ENCODE measurements at places on chromosomes 16 and 17. TPM values are rescaled to one million over a fixed set of nuclear protein-coding genes. Genes with fewer than 3 reads are reported as not detected.

Gene TPPP3
- total RNA-seq = 11.2 TPM

DNA sequence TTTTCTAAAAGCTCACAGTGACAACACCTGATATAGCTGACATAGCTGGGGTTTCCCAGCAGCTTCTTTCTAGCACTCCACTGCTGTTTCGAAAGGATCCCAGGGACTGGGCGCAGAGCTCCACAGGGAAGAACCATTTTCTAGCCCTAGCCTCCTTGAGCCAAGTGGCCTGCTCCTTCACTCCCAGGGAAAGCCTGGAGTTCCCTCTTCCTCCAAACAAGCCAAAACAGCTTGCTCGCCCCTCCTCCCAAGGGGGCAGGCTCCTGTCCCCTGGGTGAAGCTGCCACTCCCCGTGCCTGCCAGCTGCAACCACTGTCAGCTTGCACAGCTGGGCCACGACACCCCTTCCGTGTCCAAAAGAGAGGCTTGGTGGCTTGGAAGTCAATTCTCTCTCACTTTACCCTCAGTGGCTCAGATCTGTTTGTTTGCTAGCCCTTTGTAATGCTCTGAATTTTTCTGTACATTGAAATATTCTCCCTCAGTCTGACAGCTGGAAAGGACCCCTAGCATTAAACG lies 59.8 kb downstream of the CYTH1 start:
- no peak overlapping the region for H3K4me3 ChIP-seq
- H3K27me3 ChIP-seq = no peaks in the 10 kb centered on the region
- DNase-seq = no peak
- no peak overlapping the region for H3K27ac ChIP-seq

DNA sequence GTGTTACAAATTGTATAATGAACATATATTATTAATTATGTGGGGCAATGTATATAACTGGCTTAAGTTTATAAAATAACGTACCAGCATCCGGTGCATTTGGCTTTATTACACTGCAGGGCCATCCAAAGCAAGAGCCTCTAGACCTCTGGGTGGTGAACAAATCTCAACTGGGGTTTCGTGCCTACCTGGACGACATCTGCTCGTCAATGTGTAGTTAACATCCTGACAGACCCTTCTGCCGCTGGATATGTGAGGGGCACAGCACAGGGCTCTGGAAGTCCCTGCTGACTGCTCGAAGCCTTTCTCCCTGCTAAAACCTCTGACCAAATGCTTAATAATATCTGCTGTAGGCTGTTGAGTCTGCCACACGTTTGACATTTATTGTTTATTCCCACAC lies 2.3 kb downstream of the TMEM186 start:
- H3K27ac ChIP-seq = no peak overlapping the region
- no peaks in the 10 kb centered on the region for H3K36me3 ChIP-seq
- peaks cover 35% of the 10 kb centered on the region for H3K4me1 ChIP-seq
- no peak overlapping the region for H3K4me3 ChIP-seq
- DNase-seq = no peak

- H3K4me3 ChIP-seq = no peak overlapping the region
- H3K27me3 ChIP-seq = no peaks in the 10 kb centered on the region
- no peaks in the 10 kb centered on the region for H3K4me1 ChIP-seq
- H3K27ac ChIP-seq = no peak overlapping the region
Observed at GRCh38 chr17:14080847-14081251, 11.5 kb downstream of the COX10 start.

GRCh38 chr16:31213877-31214707 lies at the start of gene TRIM72:
TRIM72 (plus strand) TSS chr16:31214119; CDS start chr16:31214739, 620 bp downstream.
- no peaks in the 10 kb centered on the region for H3K36me3 ChIP-seq
- H3K27ac ChIP-seq = no peak within 1 kb of the TSS
- peak within 1 kb of the TSS; percentile 18 for H3K4me3 ChIP-seq
- DNase-seq = no peak
- H3K27me3 ChIP-seq = no peaks in the 10 kb centered on the region

Gene MVP
- total RNA-seq = 139 TPM

Gene WFIKKN2
- total RNA-seq = 0.66 TPM

Gene GPR179
- under 0.01 TPM for total RNA-seq

DNA sequence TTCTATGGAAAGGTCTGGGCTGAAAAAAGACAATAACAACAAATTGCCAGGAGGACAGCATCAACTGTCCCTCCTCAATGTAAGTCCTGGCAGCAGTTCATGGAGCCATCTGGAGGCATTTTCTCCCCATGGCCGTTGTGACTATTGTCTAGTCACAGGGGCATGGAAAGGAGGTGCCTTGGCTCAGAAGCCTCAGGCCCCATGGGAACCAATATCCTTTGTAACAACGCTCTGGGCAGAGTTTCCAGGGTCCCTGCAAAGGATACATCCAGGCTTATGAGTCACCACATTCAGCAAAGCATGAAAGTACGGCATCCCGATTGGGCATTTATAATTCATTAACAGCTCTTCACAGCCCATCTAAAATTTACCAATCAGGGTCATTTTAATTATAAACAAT lies 85.2 kb downstream of the GLG1 start:
- no peaks in the 10 kb centered on the region for H3K27me3 ChIP-seq
- H3K4me1 ChIP-seq = no peaks in the 10 kb centered on the region
- H3K27ac ChIP-seq = no peak overlapping the region
- no peak for DNase-seq
- H3K36me3 ChIP-seq = no peaks in the 10 kb centered on the region

DNA sequence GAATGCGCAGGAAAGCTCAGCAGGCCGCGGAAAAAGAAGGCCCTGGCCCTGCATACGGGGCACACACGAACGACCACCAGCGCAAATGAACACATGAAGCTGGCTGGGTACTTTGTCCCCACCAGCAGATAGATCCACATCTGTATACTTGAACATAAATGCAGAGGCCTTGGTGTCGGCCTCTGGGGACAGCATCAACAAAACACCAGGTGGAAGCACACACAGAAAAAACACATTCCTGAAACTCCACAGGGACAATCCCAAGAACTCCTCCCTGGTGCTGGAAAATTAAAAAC lies 606 bp upstream of the ZBTB4 start:
- no peaks in the 10 kb centered on the region for H3K36me3 ChIP-seq
- H3K4me1 ChIP-seq = peaks cover 51% of the 10 kb centered on the region
- peak overlapping the region; percentile 2 for H3K4me3 ChIP-seq
- DNase-seq = no peak
- H3K27me3 ChIP-seq = no peaks in the 10 kb centered on the region

DNA sequence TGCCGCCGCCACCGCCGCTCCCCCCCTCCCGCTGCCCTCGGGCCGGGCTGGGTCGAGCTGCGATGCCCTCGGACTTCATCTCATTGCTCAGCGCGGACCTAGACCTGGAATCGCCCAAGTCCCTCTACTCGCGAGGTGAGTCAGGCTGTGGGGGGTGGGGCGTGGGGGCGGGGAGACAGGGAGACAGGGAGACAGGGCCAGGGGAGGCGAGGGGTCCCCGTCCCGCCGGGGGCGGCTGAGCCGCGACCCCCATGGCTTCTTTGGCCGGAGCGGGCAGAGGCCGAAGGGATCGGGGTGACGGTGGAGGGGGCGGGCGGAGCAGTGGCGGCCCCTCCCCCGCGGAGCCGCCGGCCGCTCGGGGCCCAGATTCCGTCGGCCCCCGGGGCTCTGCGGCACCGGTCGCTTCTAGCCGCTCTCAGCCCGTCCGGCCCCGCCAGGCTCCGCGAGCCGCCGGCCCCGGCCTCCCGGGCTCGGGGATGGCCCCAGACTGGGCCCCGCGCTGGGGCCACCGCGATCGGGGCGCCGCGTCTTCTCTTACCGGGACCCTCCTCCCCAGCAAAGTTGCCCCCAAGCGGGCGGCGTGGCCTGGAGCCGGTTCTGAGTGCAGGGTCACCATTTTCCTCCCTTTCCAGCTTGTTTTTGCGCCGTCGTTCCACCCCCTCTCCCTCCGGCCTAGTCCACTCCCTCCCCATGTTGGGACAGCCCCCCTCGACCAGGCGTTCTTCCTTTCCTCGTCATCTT lies 644 bp downstream of the NFAT5 start:
- peak overlapping the region; percentile 99 for H3K4me3 ChIP-seq
- peaks cover 38% of the 10 kb centered on the region for H3K4me1 ChIP-seq
- peak; percentile 60 for DNase-seq
- H3K36me3 ChIP-seq = no peaks in the 10 kb centered on the region

DNA sequence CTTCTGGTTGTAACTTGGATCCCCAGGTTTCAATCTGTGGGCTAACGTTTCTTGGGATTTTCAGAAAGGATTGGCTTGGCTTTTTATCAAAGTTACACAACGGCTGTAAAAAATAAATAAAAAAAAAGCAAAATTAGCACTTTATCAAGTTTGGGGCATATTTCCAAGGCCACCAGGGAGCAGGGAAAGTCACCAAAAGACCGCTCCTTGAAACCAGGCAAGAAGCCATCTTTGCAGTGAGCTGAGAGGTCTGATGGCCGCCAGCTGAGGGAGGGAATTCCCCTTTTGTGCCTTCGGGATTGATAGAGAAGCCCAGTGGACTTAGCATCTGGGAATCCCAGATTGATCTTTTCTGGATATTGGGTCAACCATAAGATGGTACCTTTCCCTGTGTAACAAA lies 192.2 kb downstream of the WWOX start:
- H3K36me3 ChIP-seq = no peaks in the 10 kb centered on the region
- H3K4me3 ChIP-seq = no peak overlapping the region
- peaks cover 17% of the 10 kb centered on the region for H3K4me1 ChIP-seq
- no peak overlapping the region for H3K27ac ChIP-seq
- DNase-seq = no peak

- H3K27me3 ChIP-seq = no peaks in the 10 kb centered on the region
- H3K36me3 ChIP-seq = no peaks in the 10 kb centered on the region
- DNase-seq = no peak
Observed at GRCh38 chr16:13780406-13781168, 139.4 kb upstream of the ERCC4 start.

Gene PRKCA
- total RNA-seq = 6.6 TPM

Gene PPP1R1B
- total RNA-seq = 38.4 TPM

DNA sequence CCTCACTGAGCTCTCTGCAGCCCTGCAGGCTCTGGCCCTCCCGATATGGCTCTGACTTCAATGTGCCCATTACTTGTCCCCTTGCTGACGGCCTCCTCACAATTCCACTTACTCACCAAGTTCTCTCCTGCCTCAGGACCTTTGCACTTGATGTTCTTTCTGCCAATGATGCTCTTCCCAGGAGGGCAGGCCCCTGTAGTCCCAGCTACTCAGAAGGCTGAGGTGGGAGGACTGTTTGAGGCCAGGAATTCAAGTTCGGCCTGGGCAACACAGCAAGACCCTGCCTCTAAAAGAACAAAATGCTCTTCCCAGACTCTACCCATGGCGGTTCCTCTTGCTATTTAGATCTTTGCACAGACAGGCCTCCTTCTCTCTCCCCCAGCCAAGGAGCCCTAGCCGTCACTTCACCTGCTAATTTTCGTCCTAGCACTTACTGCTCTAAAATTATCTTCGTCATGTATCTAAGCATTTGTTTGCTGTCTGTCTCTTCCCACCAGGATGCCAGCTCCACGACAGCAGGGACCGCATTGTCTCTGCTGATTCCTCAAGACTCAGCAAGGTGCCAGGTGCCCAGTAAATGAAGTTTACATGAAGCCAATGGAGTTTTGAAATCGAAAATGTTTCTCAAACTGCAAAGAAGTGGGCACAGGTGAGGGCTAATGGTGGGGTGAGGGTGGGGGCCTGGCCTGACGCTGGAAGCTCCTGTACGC lies 626 bp upstream of the RAI1 start:
- H3K4me3 ChIP-seq = no peak overlapping the region
- H3K4me1 ChIP-seq = peaks cover 30% of the 10 kb centered on the region
- peak overlapping the region; percentile 97 for H3K27ac ChIP-seq

DNA sequence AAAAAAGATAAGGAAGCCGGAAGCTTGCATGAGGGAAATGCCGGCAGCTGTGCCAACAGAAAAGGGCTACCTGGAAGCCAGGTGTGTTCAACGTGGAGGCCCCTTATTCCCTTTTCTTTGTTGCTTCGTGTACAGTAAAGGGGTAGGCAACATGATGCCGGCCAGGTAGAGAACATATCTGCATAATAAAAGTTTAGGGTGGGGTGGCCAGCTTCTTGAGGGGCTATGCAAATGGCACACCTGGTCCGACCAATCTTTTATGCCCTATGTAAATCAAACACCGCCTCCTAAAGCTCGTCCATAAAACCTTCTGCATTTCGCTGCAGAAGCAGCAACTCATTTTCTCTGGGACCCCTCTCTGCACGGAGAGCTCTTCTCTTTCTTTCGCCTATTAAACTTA lies 911.6 kb downstream of the KCNJ2 start:
- no peak overlapping the region for H3K4me3 ChIP-seq
- no peaks in the 10 kb centered on the region for H3K36me3 ChIP-seq
- DNase-seq = no peak
- H3K4me1 ChIP-seq = no peaks in the 10 kb centered on the region
- no peaks in the 10 kb centered on the region for H3K27me3 ChIP-seq
- H3K27ac ChIP-seq = no peak overlapping the region

GRCh38 chr17:63426917-63427308 lies 19.2 kb downstream of the CYB561 start:
- H3K27ac ChIP-seq = no peak overlapping the region
- no peak overlapping the region for H3K4me3 ChIP-seq
- H3K36me3 ChIP-seq = no peaks in the 10 kb centered on the region
- no peaks in the 10 kb centered on the region for H3K27me3 ChIP-seq

DNA sequence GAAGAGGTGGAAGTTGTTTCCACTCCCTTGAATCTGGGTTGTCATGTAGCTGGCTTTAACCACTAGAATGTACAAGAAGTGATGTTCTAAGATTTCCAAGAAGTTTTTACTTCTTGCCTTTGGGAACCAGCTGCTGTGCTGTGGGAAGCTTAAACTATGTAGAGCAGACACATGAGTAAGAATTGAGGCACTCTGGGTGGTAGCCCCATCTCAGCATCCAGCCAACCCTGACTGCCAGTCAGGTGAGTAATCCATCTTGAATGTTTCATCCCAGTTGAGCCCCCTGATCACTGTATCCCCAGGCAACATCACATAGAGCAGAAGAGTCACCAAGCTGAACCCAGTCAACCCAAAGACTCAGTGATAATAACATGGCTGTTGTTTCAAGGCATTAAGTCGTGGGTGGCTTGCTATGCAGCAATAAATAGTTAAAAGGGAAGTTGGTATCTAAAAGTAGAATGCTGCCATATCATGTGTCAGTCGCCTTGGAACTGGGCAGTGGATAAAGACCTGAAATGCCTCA lies 62.8 kb upstream of the GPR139 start:
- no peaks in the 10 kb centered on the region for H3K36me3 ChIP-seq
- no peak overlapping the region for H3K27ac ChIP-seq
- H3K4me1 ChIP-seq = no peaks in the 10 kb centered on the region
- H3K27me3 ChIP-seq = no peaks in the 10 kb centered on the region

GRCh38 chr16:53282975-53283946 lies 151.0 kb upstream of the RBL2 start:
- H3K27ac ChIP-seq = no peak overlapping the region
- H3K4me3 ChIP-seq = no peak overlapping the region
